RPMI7951 (cell line): ENCODE measurements at places on chromosomes 5 and 9.

DNA sequence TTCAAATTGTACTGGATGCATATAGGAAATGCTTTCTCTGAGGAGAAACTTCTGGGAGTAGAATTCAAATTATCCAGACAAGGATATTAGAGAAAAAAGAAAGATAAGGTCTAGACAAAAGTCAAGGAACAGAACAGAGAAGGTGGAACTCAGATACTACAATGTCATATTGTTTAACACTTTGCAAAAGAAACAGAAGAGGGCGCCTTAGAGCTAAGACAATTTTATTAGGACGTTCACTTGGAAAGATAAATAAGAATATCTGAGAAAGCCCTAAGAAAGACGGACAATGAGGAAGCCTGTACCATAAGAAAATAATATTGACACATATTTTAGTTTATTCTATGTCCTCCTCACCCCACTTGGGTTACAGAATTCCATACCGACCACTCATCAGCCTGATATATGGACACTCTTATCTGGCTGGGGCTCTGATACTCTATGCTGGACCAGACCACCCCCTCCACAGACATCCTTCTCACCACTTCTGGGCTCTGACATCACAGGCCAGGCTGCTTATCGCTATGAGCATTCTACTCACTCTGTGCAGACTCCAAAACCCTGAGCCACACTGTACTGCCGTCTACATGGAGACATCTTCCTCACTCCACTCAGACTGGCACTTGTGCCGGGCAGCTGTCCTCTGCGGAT, 9.1 kb upstream of the AK3 start:
- DNase-seq: peak; percentile 42

DNA sequence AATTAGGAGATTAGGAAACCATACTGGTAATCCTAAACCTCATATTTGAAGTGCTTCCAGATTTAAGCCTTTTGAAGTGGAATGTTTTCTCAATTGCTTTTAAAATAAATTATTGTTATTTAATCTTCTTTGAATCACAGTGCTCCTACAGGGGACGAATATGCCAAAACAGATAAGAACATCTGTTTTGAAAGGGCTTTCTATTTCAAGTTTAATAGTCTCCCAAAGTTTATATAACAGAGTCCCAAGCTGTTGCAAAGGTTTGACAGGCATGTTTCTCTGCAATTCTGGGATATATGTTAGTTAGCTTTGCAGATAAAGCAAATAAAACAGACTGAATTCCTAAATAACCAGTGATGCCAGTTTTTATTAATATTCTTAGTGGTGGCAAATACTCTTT, 803.7 kb downstream of the TLE4 start:
- DNase-seq: no peak

DNA sequence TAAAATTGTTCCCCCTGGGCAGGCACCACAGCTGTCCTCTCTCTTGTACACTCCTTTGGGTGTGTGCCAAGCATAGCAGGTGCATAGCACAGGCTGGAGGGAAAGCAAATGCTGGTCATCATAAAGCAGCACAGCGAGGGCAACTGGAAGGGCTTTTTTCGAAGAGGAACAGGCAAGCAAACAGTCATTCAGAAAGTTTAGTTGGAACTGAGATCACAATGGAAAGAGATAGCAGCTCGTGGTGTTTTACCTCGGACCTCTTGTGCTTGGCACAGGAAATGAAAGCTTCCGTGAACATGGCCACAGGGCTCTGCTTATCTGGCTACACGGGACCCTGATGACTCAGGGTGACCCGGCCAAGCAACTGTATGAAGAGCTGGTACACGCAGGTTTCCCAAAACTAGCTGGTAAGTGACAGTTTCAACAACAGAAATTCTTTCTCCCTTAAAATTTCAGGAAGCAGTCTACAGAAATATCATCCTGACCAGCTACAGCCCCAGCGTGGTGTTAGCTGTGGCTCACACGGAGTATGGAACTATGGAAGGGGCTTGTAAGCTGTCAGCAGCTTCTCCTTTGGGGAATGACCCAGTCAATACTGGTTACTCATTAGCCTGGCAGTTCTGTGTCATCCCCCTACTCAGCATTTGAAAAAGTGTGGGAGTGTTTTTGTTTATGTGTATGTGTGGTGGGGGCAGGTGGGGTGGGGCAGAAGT, 48.1 kb downstream of the POC5 start:
- peak; percentile 68 for DNase-seq

- no peak for DNase-seq
These were observed 33.9 kb downstream of the TAS2R1 start for GRCh38 chr5:9596171-9596780.

- DNase-seq: no peak
These were observed 147.1 kb upstream of the SLC12A2 start for GRCh38 chr5:127936439-127936972.
